ENCODE measurements at places on chromosomes 1 and 21.

DNA sequence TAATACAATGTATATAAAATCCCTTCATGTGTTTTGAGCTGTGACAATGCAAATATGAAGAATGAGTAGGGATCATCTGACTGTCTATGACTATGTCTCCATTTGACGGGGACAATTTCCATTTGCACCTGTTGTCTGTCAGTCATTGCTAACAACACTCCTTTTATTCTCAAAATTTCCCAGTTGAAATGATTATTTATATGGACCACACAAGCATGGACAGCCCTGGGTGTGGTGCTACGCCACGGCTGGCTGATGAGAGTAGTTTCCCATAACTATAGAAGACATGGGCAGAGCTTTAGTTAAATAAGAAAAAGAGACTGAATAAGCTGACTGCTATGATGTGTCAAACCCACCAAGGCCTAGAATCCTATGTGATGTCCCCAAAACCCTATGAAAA is 135.8 kb downstream of the MAP3K21 start:
- no peak for DNase-seq

DNA sequence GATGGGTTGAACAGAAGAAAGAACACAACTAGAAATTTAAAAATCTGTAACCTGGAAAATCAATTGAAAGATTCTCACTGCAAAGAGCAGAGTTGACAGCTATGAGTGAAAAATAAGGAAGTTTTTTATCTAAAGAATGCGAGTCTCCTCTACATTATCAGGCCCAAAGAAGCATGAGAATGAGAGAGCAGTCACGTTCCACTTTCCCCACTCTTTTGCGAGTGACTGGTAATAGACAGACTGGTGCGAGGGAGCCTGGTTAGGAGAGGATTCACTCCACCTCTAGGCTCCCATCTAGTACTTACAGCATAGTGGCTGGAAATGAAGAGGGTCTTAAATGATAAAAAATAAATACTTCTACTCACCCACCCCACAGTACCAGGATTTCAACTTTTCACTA is 52.0 kb downstream of the PRDX6 start:
- no peak for DNase-seq

DNA sequence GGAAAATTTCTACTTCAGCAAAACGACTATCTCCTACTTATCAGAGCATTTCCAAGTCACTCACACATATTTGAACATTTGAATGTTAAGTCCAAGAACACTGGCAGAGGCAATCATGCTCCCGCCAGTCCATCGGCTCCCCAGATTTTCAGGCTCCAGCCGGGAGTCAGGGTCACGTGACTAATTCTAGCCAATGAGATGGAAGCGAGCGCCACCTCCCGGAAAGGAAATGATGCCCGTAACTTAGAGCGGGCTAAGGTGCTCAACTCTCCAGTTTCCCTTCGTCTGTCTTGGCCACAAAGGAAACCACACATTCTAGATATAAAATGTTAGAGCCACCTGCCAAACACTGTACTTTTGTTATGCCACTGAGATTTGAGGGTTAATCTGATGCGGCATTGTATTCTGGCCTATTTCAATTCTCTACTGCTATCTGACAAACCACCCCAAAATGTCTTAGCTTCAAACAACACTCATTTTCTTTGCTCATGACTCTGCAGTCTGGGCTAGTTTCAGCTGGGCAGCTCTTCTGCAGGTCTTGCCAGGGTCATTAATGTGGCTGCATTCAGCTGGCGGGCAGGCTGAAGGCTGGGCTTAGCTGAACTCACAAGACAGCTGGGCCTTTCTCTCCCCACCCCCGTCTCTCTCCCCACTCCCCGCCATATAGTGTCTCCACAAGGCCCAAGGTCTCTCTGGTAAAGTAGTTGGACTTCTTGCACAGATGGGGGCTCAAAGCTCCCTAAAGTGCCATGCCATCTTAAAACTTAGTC is 16.5 kb upstream of the LHX4 start:
- DNase-seq: peak; percentile 19

DNA sequence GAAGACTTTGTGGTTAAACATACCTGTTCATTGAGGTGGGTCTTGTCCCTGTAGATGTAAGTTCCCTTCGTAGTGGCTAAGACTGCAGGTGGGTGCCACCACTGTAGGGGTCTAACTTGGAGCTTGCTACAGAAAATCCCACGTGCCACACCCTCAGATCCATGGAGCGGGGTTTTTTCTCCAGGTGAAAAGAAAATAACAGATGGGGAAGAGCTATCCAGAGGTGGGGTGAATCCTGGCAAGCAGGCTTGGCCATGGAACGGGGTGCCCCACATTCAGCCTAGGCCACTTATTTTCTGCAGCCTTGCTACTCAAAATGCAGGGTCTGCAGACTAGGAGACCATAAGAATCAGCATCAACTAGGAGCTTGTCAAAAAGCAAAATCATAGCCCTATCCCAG is 24.0 kb downstream of the EXOC8 start:
- no peak for DNase-seq

GRCh38 chr1:213622365-213623063 is 365.3 kb upstream of the PROX1 start:
- DNase-seq: no peak
